ENCODE measurements at places on chromosomes 16 and 17. TPM values are rescaled to one million over a fixed set of nuclear protein-coding genes. Genes with fewer than 3 reads are reported as not detected.

TBC1D3E gene
- not detected for total RNA-seq

KRTAP3-2 gene
- total RNA-seq: not detected

KRT222 gene
- total RNA-seq: not detected

GFAP gene
- total RNA-seq: 0.59 TPM

SP6 gene
- 0.07 TPM for total RNA-seq

CSNK1D gene
- total RNA-seq: 77.7 TPM

SLC38A8 gene
- not detected for total RNA-seq

SLC16A13 gene
- total RNA-seq: 0.85 TPM

PRR35 gene
- total RNA-seq: not detected

SCN4A gene
- under 0.01 TPM for total RNA-seq

OR2C1 gene
- 0.26 TPM for total RNA-seq

SLC6A2 gene
- not detected for total RNA-seq

PABPN1L gene
- total RNA-seq: not detected

NGFR gene
- total RNA-seq: 0.33 TPM

ZP2 gene
- not detected for total RNA-seq

LAT gene
- 0.78 TPM for total RNA-seq

SLC9A5 gene
- 3.4 TPM for total RNA-seq

SEC14L5 gene
- total RNA-seq: 0.30 TPM

CCL8 gene
- 0.20 TPM for total RNA-seq

SALL1 gene
- 1.0 TPM for total RNA-seq

KRTAP1-5 gene
- 1.6 TPM for total RNA-seq

SYNGR2 gene
- total RNA-seq: 20.1 TPM

CCDC200 gene
- total RNA-seq: not detected

PRAC1 gene
- not detected for total RNA-seq

SOST gene
- 8.8 TPM for total RNA-seq

ZNF205 gene
- 16.0 TPM for total RNA-seq

MMP25 gene
- not detected for total RNA-seq

RAB37 gene
- total RNA-seq: 0.33 TPM

VTN gene
- 3.4 TPM for total RNA-seq

HS3ST3A1 gene
- total RNA-seq: 0.99 TPM

SLC5A11 gene
- not detected for total RNA-seq

CD300LG gene
- not detected for total RNA-seq

C16orf74 gene
- 2.9 TPM for total RNA-seq

RPL27 gene
- total RNA-seq: 471 TPM

GGT6 gene
- total RNA-seq: not detected

ANKRD40CL gene
- total RNA-seq: not detected

All from smooth muscle cell of the pulmonary artery (primary cell).